Cortex of kidney (tissue), 1 donor: ENCODE measurements at places on chromosomes 1 and 21.

GRCh38 chr1:42157667-42158066, 4.5 kb downstream of the GUCA2B start:
- DNase-seq, result no peak

DNA sequence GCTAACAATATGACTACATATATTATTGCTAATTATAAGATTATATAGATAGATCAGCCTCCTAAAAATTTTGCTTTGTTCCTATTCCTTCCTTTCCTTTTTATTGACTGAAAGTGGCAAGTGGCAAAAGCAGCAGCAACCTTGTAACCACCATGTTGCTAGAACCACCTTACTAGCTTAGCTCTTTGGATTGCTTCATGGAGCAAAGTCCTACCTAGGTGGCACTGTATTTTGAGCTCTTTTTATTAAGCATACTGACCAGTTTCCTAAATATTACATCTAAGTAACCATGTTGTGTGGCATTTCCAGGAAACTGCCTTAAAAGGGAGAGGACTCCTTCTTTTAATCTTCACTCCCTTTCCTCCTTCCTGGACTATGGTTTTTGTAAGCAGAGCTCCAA, 90.8 kb downstream of the UCHL5 start:
- DNase-seq, result no peak

DNA sequence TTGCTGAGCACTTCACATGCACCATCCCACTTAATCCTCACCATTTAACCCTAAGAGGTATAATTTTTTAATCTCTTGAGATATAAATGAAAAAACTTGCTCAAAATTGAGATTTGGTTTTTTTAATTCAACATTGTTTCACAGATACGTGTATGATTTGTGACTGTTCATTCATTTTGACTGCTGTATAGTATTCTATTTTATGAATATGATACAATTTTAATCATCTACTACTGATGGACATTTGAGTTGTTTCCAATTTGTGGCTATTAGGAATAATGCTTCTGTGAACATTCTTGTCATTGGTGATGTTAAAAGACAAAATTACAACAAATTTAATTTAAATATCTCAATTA, 617 bp upstream of the ZMYM6 start:
- no peak for DNase-seq

DNA sequence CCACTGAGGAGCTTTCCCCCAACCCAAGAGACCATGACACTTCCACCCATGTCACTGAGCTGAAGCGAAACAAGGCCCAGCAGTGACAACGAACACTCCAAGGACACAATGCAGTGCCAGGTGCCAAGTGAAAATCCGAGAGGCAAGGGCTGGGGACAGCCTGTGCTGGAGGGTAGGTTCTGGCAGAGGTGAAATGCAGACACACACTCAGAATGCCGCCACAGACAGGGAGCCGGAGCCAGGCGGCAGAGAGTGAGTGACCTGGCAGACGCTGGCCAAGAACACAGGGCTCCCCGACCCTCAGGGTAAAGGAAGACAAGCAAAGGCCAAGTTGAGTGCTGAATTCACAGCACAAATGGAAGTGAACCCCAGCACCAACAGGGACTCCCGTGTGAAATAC, 78.9 kb downstream of the CD46 start:
- no peak for DNase-seq

- DNase-seq, result no peak
These were observed 256.4 kb downstream of the KCNJ6 start for GRCh38 chr21:37659874-37660273.

GRCh38 chr1:176096015-176096414, 111.1 kb downstream of the COP1 start:
- DNase-seq, result no peak

- no peak for DNase-seq
These were observed 12.5 kb upstream of the UAP1 start for GRCh38 chr1:162549001-162549400.

GRCh38 chr1:114078116-114078515, 75.6 kb downstream of the SYT6 start:
- no peak for DNase-seq

DNA sequence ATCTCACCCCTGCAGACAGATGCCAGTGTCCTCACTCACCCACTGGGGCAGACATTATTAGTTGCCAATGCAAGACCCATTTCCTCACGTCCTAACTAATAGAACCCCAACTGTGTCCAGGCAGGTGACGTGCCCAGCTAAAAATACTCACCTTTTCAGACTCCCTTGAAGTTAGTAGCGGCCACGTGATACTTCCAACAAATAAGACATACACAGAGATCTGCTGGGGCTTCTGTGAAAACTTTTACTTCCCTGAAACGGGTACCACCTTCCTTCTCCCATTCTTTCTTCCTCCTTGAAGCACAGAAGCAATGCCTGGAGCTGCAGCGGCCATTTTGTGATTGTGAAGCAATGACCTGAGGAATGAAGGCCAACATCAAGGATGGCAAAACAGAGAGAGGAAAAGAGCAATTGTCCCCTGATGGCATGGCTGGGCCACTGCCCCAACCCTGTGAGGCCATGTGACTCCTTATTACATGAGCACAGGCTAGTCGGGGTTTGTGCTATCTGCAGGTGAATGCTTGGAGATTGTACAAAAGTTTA, 74.4 kb upstream of the TMPRSS2 start:
- DNase-seq, result no peak

- DNase-seq, result no peak
These were observed at the start of gene DNAJC16 for GRCh38 chr1:15526490-15527339. TSS of gene DNAJC16 (plus strand) at chr1:15526848. CDS start at chr1:15529106, 2,258 bp downstream.

GRCh38 chr1:32142446-32143301, 34.8 kb downstream of the KPNA6 start:
- no peak for DNase-seq

GRCh38 chr1:224616756-224617409, 766 bp downstream of the CNIH3 start:
- no peak for DNase-seq

GRCh38 chr1:11787251-11787803, 18.4 kb downstream of the MTHFR start:
- DNase-seq, result no peak
